ENCODE measurements at places on chromosomes 1 and 21. TPM values are rescaled to one million over a fixed set of nuclear protein-coding genes. Genes with fewer than 3 reads are reported as not detected.

The MPZL1 gene
- 194 TPM for polyA plus RNA-seq

- no peak for DNase-seq
Observed at GRCh38 chr1:197224160-197224559, 43.9 kb upstream of the CRB1 start.

GRCh38 chr1:27513528-27513927, 23.6 kb upstream of the WASF2 start:
- no peak for DNase-seq

- DNase-seq = no peak
Observed at GRCh38 chr1:2358651-2359640, 32.4 kb downstream of the MORN1 start.

DNA sequence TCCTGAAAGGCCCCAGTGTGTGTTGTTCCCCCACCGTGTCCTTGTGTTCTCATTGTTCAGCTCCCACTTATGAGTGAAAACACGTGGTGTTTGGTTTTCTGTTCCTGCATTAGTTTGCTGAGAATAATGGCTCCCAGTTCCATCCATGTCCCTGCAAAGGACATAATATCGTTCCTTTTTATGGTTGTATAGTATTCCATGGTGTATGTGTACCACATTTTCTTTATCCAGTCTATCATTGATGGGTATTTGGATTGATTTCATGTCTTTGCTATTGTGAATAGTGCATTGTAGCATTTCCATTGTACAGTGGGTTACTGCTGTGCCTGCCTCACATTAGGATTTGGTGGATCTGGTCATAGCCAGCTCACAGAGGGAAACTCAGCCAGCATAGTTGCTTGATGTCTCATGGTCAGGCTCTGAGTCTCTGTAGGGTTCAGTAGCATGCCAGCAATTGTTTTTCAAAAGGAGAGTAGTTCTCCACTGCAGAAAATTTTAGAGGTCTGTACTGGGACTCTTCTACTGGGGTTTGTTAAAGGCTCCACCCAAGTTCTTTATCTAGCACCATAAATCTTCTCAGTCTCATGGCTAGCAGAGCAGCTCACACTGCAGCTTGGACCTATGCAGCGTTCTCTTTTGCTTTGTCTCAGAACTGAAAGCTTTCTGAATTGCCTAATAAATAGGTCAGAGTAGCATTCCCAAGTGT, 41.0 kb downstream of the RUNX3 start:
- no peak for DNase-seq

DNA sequence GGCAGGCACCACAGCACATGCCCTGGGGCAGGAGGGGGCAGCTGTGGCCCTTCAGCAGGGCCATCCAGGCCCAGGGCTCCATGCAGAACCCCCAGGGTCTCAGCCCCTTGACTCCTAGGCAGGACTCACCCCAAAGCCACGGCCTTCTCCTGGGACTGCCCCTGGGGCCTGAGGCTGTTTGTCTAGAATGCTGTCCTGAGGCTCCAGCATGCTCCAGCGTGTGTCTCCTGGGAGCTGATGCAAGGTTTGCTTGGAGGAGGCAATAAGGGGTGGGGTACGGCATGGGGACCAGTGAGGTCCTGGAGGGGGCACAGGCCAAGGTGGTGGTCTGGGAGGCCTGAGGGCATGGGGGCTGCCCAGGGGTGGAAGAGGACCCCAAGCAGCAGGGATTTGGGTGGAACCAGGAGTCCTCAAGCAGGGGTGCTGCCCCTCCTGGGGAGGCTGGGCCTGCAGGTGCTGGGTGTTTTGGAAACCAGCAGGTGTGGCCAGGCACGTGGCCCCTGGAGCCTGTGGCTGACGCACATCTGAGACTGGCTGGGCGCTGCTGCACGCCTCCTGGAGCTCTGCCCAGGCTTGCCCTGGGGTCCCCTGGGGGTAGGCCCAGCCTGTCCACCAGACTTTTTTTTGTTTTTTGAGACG, 7.8 kb upstream of the CALML6 start:
- no peak for DNase-seq

The GREM2 gene
- polyA plus RNA-seq = 1.2 TPM

GRCh38 chr1:48746906-48747305, 29.8 kb downstream of the BEND5 start:
- DNase-seq = no peak
